ENCODE measurements at places on chromosomes 16 and 17. TPM values are rescaled to one million over a fixed set of nuclear protein-coding genes. Genes with fewer than 3 reads are reported as not detected.

Gene COX10
- total RNA-seq = 13.6 TPM

Gene MMP15
- 3.1 TPM for total RNA-seq

Gene HLF
- total RNA-seq = under 0.01 TPM

Gene AMDHD2
- 24.0 TPM for total RNA-seq

Gene PRM1
- not detected for total RNA-seq

All from regular cardiac myocyte (primary cell).